ENCODE measurements at places on chromosomes 12 and 14. TPM values are rescaled to one million over a fixed set of nuclear protein-coding genes. Genes with fewer than 3 reads are reported as not detected.

DNA sequence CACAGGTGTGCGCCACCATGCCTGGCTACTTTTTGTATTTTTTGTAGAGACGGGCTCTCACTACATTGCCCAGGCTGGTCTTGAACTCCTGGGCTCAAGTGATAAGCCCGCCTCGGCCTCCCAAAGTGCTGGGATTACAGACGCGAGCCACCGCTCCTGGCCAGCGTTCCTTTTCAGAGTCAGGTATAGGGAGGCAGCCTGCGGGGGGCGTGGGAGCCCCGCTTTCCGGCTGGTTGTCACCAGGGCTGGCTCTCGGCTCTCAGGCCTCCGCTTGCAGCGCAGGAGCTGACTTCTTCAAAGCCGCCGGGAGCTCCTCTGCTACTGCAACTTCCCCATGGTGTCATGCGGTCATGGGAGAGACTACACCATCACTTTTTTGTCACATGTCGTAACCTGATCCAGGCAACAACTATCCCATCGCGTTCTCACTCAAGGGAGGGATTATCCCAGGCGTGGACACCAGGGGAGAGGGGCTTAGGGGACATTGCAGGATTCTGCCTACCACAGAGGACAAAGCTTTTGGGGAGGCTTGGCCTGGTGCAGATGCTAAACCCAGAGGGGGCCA is 129.4 kb downstream of the SCARB1 start:
- DNase-seq, result no peak

DNA sequence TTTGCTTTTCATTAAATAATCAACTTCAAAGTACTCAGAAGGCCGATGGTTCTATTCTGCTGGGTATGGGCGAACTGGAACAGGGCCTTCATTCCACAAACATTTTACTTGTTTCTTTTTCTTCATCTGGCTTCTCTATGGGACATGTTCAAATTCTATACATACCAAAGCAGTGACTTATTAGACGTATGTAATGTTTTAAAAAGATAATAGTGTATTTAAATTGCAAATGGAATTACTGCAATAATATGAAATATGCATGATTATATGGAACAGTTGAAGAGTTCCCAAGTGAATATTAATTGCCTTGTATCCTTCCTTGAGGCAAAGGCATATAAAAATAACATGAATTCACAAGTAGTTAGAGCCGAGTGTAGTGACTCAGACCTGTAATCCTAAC is 75.5 kb downstream of the FAR2 start:
- no peak for DNase-seq

DNA sequence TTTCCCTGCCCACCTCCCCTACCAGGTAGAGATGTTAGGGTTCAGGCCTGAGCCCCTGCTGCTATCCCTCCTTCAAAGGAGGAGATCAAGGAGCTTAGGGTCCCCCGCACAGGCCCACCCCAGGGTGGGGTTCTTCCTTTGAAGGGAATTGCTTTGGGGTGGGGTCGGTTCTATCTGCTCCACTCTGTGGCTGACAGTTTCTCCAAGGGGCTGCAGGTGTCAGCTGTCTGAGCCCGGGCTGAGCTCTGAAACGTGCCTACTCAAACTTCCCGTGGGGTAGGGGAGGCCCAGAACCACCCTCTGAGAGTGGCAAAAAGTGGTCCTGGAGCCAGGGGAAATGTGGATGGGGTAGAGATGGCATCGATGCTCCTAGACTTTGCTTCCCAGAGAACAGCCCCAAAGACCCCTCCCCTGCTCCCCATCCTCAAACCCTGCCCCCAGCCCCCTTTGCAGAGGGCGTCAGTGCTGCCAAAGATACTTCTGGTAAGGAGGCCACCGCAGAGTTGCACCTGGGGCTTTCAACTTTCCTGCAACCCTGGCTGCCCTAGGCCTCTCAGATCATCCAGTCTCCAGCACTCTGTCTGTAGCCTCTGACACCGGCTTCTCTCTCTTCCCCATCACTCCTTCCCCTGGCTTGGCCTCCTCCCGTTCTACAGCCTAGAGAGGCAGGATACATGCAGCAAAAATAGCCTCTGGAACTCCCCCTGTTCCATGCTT is 6.3 kb upstream of the CD4 start:
- DNase-seq, result no peak

DNA sequence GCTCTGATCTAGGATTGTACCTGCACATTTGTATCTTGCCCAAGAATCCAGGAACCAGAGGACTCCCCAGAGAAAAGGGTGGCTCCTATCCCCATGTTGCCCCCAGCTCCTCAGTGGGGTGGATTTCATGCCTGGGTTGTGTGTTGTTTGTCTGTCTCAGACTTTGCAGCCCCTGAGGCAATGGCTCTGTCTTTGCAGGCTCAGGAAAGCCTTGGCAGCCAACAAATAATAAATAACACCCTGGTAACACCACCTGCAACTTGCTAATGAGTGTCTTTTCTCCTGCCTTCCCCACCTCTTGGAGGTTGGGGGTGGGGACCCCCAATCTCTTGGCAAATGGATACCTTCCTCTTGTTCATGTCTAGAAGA is 65.2 kb upstream of the CISTR start:
- DNase-seq, result no peak

DNA sequence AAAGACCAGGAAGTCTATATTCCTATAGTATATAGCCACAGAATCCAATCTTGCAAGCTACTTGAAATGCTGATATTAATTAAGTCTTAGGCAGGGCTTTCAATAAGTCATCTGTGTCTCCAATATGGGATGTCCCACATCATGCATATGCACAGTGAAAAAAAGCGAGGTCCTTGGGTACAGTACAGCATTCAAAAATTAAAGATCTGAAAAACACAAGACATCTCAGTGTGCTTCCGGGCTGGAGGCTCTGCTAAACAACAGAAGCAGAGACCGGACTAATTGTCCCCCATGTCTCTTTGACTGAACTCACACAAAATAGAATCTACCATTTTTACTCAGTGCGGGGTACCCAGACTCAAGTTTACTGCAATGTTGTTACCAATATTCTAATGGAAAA is 156.0 kb downstream of the DAD1 start:
- DNase-seq, result no peak

DNA sequence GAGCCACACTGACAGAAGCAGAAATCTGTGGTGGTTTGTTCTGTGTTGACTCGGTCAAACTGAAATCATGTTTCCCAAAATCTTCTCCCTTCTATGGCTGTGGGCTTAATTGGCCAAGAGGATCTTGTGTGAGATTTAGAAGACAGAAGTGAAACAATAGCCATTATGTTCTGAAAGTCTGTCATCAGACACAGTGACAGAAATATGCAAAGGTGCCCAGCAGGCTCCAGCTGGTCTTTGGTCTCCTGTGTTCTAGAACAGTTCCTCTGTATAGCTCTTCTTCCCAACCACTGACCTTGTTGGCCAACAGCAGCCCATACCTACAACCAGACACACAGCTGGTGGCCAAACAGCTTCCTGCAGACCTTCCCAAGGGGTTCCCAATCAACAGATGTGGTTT is 25.0 kb upstream of the COCH start:
- no peak for DNase-seq

GRCh38 chr12:123105211-123105826 is 45.6 kb downstream of the PITPNM2 start:
- DNase-seq, result no peak

Gene FGF23
- not detected for total RNA-seq

Gene SLC5A8
- not detected for total RNA-seq

Gene ACACB
- total RNA-seq, result 12.3 TPM

Gene RAD9B
- total RNA-seq, result 0.98 TPM

Gene PRIM1
- total RNA-seq, result 25.0 TPM

Gene CFAP73
- 0.10 TPM for total RNA-seq

Gene MANSC4
- total RNA-seq, result not detected

Gene KIF21A
- total RNA-seq, result 25.6 TPM

Gene MARCHF9
- total RNA-seq, result 2.3 TPM
